ENCODE measurements at places on chromosomes 1 and 21. TPM values are rescaled to one million over a fixed set of nuclear protein-coding genes. Genes with fewer than 3 reads are reported as not detected.
A peak's percentile ranks its signal among the peaks of the same experiment; 100 is the strongest.

GRCh38 chr1:157399343-157399983 is 152.9 kb downstream of the FCRL5 start:
- H3K36me3 ChIP-seq: no peaks in the 10 kb centered on the region
- H3K27me3 ChIP-seq: peaks cover 28% of the 10 kb centered on the region
- H3K27ac ChIP-seq: no peak overlapping the region
- H3K4me3 ChIP-seq: no peak overlapping the region

DNA sequence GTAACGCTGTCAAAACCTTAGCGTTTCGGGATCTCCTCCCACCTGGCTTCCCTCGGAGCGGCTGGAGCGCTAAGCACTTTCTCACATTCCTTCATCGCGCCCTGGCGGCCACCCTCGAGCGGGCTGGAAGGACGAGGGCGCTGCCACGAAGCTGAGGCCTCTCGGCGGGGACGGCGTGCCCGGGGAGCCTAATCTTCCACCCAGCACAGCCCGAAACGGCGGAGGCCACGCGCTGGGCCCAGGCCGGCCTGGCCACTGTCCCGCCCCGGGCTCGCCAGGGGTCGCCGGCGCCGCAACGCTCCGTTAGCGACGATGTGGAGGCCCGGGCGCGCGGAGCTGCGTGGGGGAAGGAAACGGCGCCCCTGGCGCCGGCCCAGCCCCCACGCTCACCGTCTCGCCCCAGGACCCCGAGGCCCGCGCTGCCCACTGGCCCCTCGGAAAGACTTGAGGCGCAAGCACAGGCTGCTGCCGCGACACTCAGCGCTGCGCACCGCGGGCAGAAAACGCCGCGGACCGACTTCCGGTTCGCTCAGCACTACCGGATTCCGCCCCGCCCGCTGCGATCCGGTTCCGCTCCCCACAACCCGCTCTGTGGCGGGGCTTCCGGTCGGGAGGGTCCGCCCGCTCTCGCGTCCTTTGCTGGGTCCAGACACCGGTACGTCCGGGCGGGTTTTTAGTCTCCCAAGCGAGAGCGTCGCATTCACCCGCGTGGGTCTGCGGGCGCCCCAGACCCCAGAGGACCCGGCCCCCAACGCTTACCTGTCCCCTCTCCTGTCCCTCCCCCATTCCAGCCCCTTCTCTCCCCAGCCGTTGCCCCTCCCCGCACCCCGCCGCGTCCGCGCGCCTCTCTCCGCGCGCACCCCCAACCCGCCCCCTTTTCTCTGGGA is at the start of gene YBEY:
TSS of gene YBEY (plus strand) at position 582 of the 887 bp plus-strand sequence. CDS start 572 bp downstream, outside the sequence.
- DNase-seq: peak; percentile 82
- H3K27me3 ChIP-seq: no peaks in the 10 kb centered on the region
- H3K27ac ChIP-seq: peak within 1 kb of the TSS; percentile 98
- peaks cover 60% of the 10 kb centered on the region for H3K4me1 ChIP-seq

DNA sequence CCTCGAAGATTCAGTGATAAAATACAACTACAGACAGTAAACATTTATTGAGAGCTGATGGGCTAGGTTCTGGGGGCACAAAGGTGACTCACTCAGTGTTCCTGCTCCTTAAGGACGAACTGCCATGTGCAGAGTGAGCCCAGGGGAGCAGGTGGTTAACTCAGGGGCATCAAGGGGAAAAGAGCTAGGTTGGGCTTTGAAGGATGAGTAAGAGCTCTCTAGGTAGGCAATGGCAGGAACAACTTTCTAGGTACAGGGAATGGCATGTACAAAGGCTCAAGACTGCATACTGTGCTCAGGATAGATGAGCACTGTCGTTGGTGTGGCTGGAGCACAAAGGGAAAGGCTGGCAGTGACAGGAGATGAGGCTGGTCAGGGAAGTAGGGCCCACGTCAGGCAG is 16.6 kb upstream of the EPB41 start:
- no peaks in the 10 kb centered on the region for H3K27me3 ChIP-seq
- no peaks in the 10 kb centered on the region for H3K36me3 ChIP-seq
- H3K4me1 ChIP-seq: peaks cover 35% of the 10 kb centered on the region
- DNase-seq: no peak

- no peak overlapping the region for H3K27ac ChIP-seq
- H3K4me3 ChIP-seq: no peak overlapping the region
- DNase-seq: no peak
- peaks cover 8% of the 10 kb centered on the region for H3K36me3 ChIP-seq
- peaks cover 9% of the 10 kb centered on the region for H3K4me1 ChIP-seq
Observed at GRCh38 chr1:41342774-41343355, 18.4 kb upstream of the FOXO6 start.

- H3K4me3 ChIP-seq: peak within 1 kb of the TSS; percentile 95
- H3K4me1 ChIP-seq: peaks cover 43% of the 10 kb centered on the region
- H3K27ac ChIP-seq: peak within 1 kb of the TSS; percentile 99
- DNase-seq: peak; percentile 90
Observed at GRCh38 chr1:109426281-109427170, at the start of gene PSMA5. Gene PSMA5 (minus strand): TSS chr1:109426448. CDS start chr1:109426330, 118 bp downstream.

- H3K36me3 ChIP-seq: no peaks in the 10 kb centered on the region
- H3K27me3 ChIP-seq: peaks cover 48% of the 10 kb centered on the region
- no peaks in the 10 kb centered on the region for H3K4me1 ChIP-seq
Observed at GRCh38 chr1:113275691-113276090, 114.6 kb upstream of the MAGI3 start.

- H3K27me3 ChIP-seq: no peaks in the 10 kb centered on the region
- DNase-seq: no peak
Observed at GRCh38 chr1:100462326-100463025, 75.5 kb upstream of the GPR88 start.

DNA sequence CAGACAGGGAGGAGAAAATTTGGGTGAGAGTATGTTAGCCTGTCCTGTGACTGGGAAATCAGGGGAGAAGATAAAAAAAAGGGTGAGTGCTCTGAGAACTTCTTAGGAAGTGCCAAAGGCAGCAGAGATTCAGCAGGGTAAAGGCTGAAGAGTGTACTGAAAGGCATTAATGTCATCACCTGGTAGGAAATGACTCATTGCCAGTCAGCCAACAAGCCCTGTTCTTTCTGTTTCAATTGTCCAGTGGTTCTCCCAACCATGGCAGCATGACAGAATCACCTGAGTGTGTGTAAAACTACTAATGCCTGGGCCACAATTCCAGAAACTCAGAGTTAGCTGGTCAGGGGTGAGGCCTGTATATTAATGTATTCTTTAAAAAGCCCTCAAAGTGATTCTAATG is 83.5 kb downstream of the INTS7 start:
- DNase-seq: no peak
- H3K4me3 ChIP-seq: no peak overlapping the region
- no peaks in the 10 kb centered on the region for H3K27me3 ChIP-seq
- H3K27ac ChIP-seq: no peak overlapping the region
- H3K4me1 ChIP-seq: no peaks in the 10 kb centered on the region
- H3K36me3 ChIP-seq: peaks cover 29% of the 10 kb centered on the region

GRCh38 chr1:116003823-116004222 is 27.5 kb downstream of the SLC22A15 start:
- peaks cover 13% of the 10 kb centered on the region for H3K4me1 ChIP-seq
- DNase-seq: no peak
- no peak overlapping the region for H3K4me3 ChIP-seq
- no peaks in the 10 kb centered on the region for H3K36me3 ChIP-seq

DNA sequence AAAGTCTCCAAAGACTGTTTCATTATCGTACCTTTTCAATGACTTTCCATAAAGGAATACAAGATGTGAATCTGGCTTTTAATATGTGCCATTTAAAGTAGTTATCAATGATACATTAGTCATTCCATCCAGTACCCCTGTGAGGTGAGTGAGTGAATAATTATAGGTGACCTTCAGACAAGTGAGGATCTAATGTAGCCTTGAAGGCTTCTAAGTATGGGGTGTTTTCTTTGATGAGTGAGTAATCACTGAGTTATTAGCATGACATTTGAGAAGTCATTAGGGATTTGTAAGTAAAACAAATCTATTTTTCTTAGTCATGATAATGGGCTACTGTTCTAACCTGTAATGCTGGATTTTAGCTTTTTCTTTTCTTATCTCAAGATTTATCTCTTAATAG is 831.4 kb downstream of the ADGRL2 start:
- no peak for DNase-seq
- no peaks in the 10 kb centered on the region for H3K4me1 ChIP-seq
- H3K36me3 ChIP-seq: no peaks in the 10 kb centered on the region
- H3K4me3 ChIP-seq: no peak overlapping the region
- no peaks in the 10 kb centered on the region for H3K27me3 ChIP-seq

Gene AVPR1B
- total RNA-seq: not detected

Gene PRMT2
- total RNA-seq: 369 TPM

Gene CCT8
- total RNA-seq: 145 TPM

Gene RNU1-1
- total RNA-seq: 3,449 TPM

All from naive thymus-derived CD8-positive, alpha-beta T cell (primary cell).